Bone marrow (tissue), 2 donors: ENCODE measurements at places on chromosomes 16 and 17.

DNA sequence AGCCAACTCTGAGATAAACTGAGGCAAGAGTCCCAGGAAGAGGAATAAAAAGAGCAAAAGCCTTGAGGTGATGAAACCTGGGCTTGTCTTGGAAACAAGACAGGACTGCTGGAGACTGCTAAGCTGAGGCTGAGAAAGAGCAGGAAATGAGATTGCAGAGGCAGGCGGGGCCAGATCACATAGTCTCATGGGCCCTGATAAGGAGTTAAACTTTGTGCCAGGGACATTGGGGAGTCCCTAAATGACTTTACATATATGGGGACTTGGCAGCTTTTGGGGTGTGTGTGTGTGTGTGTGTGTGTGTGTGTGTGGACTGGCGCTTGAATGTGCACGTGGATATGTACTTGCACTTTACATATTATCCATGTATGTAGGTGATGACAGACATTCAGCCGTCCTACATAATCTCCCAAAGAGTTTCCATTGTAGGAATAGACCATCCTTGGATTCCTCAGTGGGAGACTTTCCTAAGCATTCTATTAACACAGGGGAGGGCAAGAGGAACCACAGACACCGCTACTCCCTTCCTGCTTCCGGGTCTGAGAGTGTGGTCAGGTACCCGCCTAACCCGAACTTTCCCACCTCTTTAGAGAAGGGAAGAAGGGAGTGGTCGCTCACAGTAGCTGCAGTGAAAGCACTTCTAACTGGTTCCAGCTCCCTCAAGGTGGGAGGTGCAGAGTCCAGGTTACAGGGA is 123.1 kb downstream of the LYRM1 start:
- no peak for DNase-seq

GRCh38 chr17:4931963-4932362 is at the start of gene GP1BA:
Gene GP1BA (plus strand): TSS chr17:4932277. CDS start chr17:4932605, 328 bp downstream.
- no peak for DNase-seq

GRCh38 chr17:76935331-76935730 is 67.1 kb downstream of the MGAT5B start:
- no peak for DNase-seq

DNA sequence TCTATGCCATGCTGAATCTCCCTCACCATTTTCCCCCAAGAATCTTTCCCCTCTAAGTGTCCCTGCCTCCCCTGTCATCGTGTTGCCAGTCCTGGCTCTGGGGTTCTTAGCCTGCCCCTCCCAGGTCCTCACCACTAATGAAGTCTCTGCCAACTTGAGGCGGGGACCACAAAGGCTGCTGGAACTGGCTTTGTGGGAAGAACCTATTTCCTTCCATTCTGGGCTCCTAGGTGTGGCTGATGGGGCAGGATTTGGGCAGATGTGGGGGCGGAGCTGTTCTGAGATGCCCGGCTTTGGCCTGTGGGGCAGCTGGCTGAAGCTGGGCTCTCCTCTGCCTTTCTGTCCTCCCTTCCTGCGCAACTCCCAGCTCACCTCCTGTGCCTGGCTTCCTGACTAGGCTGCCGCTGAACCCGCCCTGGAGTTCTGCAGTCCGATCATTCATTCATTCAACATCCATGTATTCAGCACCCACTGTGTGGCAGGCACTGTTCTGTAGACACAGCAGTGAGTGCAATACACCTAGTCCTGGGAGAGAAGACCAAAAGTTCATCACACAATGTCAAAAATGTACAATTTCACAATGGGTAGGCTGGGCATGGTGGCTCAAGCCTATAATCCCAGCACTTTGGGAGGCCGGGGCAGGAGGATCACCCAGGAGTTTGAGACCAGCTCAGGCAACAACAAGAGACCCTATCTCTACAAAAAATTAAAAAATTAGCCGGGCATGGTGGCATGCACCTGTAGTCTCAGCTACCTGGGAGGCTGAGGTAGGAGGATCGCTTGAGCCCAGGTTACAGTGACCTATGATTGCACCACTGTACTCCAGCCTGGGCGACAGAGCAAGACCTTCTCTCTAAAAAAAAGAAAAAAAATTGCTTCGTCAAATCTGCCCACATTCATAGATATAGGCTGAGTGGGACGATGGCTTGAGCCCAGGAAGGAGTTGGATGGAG is 1.9 kb upstream of the SNN start:
- DNase-seq: no peak

DNA sequence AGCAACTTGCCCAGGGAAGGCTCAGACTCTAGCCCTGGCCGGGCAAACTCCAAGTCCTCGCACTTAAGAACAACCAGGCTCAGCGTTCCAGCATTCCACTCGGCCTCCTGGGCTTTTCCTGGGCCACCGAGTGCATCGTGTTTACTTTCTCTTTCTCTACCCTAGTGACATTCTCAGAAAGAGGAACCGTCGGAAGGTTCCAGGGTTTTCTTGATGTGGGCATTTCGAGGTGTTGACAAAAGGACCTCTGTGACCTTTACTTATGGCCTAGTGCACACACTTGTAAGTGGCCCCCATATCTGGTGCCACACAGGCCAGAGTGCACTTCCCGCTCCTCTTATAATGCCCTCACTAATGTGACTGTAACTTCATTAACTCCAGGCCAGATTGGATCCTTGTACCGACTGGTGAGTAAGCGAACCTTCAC is 3.1 kb upstream of the BANP start:
- DNase-seq: peak; percentile 13
